ENCODE measurements at places on chromosomes 16 and 17. TPM values are rescaled to one million over a fixed set of nuclear protein-coding genes. Genes with fewer than 3 reads are reported as not detected.

GRCh38 chr17:38598536-38598935 is 7.2 kb downstream of the SRCIN1 start:
- peak; percentile 82 for DNase-seq

CD300A gene
- not detected for total RNA-seq

DNA sequence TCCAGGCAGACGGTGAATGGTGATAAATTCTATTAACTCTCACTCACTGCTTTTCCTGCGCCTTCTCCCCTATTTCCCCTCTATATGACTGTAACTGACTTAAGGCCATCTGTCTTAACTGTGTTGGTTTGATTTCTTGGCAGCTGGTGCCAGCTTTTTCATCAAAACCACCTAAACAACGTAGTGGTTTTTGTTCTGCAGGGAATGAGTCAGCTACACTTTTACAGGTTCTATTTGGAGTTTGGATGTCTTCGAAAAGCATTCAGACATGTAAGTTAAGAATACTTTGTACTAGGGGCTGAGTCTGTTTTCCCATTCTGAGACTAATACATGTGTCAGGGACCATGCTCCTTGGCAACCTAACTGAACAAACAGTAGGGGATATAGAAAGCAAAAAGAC is 8.5 kb downstream of the REXO5 start:
- DNase-seq = peak; percentile 16

GRCh38 chr16:47592232-47592631 is 131.1 kb downstream of the PHKB start:
- no peak for DNase-seq

DNA sequence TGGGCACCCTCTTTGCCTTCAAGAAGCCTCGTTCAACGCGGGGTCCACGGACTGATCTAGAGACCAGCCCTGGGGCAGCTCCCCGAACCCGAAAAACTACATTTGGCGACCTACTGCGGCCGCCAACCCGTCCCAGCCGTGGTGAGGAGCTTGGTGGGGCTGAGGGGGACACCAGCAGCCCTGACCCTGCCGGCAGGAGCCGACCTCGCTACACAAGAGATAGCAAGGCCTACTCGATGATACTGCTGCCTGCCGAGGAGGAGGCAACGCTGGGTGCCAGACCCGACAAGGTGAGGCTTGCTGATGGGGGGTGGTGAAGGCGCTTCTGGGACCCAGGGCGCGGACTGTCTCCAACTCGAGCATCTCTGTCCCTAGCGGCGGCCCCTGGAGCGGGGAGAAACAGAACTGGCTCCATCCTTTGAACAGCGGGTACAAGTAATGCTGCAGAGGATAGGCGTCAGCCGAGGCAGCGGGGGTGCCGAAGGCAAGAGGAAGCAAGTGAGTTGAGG is 5.6 kb downstream of the ACD start:
- DNase-seq = no peak

- DNase-seq = peak; percentile 88
Measured at GRCh38 chr17:3890082-3890877, 2.6 kb downstream of the CAMKK1 start.

TBX21 gene
- total RNA-seq = 0.10 TPM

DNA sequence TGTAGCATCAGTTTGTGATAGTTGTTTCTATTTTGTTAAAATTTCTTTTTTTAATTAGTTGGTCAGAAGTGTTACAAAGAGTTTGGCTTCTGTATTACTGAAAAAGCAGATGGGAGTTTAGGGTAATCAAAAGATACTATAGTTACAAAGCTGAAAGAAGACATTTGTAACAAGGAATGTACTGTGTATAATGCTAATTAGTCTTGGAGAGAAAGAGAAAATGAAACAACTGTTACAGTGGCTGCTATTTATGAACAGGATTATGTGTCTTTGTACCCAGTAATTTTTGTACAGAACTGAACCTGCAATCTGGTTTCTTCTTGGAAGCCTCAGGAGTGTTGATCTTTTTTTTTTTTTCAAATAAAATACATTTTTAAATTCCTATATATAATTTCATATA is 14.3 kb downstream of the GDPD1 start:
- no peak for DNase-seq

- DNase-seq = no peak
Measured at GRCh38 chr17:18191967-18192366, 8.3 kb downstream of the ALKBH5 start.

DNA sequence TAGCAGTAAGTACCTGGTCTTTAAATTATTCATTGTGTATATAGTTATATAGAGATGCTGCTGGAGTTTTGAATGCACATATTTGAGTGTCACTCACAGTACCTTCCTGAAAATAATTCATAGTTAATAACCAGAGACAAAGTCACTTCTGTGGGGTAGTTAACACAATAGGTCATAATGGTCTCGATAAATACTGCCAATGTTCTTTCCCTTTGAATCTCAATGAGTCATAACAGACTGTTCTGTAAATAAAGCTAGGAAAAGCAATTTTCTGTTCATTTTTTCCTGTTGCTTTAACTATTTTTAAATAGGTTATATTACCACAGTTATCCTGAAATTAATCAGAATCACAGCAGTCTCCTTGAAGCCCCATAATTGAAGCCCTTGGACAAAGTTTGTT is 87.2 kb downstream of the MAP2K4 start:
- no peak for DNase-seq

DNA sequence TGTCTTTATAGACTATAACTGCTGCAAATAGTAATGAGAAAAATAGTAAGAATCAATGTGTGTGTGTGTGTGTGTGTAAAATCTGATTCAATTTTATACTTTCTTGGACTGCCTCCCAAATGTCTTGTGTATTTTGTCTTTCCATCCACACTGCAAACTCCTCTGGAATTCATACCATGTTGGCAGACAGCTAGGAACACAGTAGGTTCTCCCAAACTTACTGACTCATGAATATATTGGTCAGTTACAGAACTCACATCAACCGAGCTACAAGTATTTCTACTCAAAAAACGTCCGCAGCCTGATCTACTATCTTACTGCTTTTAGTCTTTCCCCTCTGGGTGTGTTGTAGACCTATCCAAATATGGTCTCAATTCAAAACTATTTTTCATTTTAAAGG is 542.7 kb upstream of the PSMD7 start:
- no peak for DNase-seq

- DNase-seq = no peak
Measured at GRCh38 chr17:80025796-80026195, 9.9 kb downstream of the TBC1D16 start.

SAMD14 gene
- total RNA-seq = 1.2 TPM

- no peak for DNase-seq
Measured at GRCh38 chr17:46175891-46176290, 17.3 kb downstream of the KANSL1 start.

DNA sequence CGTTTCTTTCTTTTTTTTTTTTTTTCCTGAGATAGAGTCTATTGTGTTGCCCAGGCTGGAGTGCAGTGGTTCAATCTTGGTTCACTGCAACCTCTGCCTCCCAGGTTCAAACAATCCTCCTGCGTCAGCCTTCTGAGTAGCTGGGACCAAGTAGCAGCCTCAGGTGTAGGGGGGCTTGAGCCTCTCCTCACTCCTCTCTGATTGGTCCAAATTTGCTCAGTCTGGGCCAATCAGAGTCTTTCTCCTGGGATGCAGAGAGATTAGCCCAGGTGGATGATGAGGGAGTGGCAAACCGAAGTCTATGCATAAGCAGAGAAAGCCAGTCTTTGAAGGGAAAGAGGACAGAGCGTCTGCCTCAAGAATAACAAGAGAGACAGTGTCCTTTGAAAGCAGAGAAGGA is 99.0 kb downstream of the BMERB1 start:
- no peak for DNase-seq

- no peak for DNase-seq
Measured at GRCh38 chr17:75525806-75526554, 483 bp downstream of the LLGL2 start.

ANKRD11 gene
- 39.2 TPM for total RNA-seq

CARD14 gene
- 0.15 TPM for total RNA-seq

GRCh38 chr17:8384801-8385378 is 1.9 kb upstream of the RPL26 start:
- peak; percentile 31 for DNase-seq

- DNase-seq = no peak
Measured at GRCh38 chr17:80257716-80258213, 2.9 kb upstream of the RNF213 start.

GRCh38 chr16:78597809-78598570 is 498.5 kb downstream of the WWOX start:
- no peak for DNase-seq

GRCh38 chr17:9225305-9226101 is 204.2 kb downstream of the NTN1 start:
- no peak for DNase-seq

GRCh38 chr16:24270721-24271442 is 14.7 kb downstream of the CACNG3 start:
- DNase-seq = no peak

DNA sequence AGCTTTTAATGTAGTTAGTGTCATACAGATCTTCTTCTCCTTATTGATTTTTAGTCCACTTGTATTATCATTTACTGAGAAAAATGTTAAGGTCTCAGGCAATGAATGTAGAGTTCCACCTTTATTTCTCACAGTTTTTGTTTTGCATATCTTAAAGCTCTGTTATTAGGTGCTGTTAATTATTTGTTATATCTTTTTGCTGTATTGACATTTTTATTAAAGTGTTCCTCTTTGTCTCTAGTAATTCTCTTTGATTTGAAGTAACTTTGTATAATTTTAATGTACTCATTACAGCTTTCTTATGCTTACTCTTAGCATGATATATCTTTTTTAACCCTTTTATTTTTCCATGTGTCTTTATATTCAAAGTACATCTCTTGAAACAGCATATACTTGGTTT is 22.4 kb upstream of the USP43 start:
- no peak for DNase-seq

SULT1A1 gene
- 51.9 TPM for total RNA-seq

DNA sequence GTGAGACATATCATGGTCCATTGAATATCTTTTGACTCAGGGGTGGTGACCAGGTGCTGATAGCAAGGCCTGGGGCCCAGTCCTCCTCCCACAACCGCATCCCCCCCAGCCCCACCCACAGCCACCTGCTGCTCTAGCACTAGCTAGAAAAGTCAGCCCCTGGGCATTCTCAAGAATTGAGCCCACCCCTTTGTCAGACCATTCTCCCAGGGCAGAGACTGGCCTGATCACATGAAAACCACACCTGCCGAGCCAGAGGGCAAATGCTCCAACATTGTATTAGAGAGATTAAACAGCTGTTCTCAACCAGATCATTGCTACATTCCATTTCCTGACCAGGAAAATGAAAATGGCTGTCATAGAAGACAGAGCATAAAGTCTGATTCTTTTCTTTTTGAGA is 62.4 kb downstream of the RAB11FIP4 start:
- DNase-seq = no peak

DNA sequence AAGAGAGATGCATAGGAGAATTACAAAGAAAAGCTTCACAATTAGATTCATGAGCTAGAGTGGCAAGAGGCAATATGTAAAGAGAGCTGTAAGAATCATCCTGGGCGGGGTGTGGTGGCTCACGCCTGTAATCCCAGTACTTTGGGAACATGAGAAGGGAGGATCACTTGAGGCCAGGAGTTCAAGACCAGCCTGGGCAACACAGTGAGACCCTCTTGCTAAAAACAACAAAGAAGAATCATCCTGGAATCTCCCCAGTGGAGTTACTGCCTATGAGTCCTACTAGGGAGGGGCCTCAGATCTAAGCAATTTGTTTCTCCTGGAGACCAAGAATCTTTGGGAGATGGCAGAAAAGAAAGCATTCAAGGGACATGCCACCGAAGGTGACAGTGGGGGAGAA is 119.1 kb downstream of the HIC1 start:
- DNase-seq = no peak

DNA sequence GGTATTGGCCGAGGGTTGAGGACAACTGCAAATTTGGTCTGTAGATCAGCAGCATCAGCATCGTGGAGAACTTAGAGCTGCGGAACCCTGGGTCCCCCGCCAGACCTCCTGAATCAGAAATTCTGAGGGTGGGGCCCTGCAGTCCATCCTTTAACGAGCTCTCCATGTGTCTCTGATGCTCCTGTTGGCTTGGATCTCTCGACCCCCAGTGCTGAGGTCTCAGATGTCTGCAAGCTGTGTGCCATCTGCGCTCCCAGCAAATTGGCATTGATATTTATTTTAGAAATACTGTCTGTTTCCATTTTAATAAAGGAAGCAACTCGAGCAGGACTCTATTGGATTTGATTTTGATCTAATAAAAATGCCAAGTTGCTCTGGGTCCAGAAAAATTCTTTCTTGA is 250.0 kb downstream of the KATNIP start:
- DNase-seq = no peak

- no peak for DNase-seq
Measured at GRCh38 chr16:11333702-11334101, 11.6 kb upstream of the RMI2 start.

DNA sequence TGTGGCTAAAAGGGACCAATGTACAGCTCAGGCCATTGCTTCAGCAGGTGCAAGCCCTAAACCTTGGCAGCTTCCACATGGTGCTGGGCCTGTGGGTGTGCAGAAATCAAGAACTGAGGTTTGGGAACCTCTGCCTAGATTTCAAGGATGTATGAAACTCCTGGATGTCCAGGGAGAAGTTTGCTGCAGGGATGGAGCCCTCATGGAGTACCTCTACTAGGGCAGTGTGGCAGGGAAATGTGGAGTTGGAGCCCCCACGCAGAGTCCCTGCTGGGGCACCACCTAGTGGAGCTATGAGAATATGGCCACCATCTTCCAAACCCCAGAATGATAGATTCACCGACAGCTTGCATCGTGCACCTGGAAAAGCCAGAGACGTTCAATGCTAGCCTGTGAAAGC is 13.0 kb downstream of the EFCAB5 start:
- no peak for DNase-seq

RNF40 gene
- total RNA-seq = 57.9 TPM

CCL16 gene
- not detected for total RNA-seq

DNA sequence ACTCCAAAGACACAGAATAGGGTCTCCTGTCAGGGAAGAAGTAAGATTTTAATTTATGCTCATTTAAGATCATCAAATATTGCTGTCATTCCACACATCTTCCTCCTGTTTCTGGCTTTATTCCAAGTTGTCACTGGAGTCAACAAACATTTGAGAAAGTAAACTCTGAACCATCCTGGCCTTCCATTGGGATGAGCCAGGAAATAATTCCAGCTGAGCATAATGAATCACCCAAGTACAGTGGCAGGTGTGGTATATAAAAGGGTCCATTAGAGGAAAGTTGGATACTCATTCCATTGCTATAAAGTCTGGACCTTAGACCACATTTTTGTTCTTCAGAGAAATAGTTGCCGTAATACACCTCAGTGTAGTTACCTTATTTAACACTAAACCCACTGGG is 246.1 kb downstream of the SLC39A11 start:
- DNase-seq = no peak

FAM171A2 gene
- total RNA-seq = 3.4 TPM

- DNase-seq = peak; percentile 54
Measured at GRCh38 chr16:74309789-74310781, 13.5 kb downstream of the PSMD7 start.

GRCh38 chr17:48734333-48735061 is 5.9 kb upstream of the HOXB13 start:
- DNase-seq = no peak

DNA sequence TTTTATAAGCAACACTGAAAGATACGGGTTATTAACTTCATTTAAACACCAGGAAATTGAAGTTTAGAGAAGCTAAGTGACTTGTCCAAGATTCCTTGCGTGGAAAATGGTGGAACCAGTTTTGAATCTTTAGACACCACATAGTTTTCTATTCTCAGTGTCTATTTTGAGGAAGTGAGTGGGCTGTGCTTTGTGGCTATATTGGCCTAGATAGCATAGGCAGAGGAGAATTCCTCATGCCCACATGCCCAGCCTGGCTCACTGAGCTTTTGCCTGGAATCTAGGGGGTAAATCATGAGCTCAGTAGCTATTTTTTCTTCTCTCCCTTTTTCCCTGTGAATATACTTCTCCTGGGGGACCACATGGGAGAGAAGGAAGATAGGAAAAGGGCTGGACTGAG is 431.3 kb downstream of the HS3ST3B1 start:
- no peak for DNase-seq

Data from H4 (cell line).